ENCODE measurements at places on chromosomes 11 and 22.

DNA sequence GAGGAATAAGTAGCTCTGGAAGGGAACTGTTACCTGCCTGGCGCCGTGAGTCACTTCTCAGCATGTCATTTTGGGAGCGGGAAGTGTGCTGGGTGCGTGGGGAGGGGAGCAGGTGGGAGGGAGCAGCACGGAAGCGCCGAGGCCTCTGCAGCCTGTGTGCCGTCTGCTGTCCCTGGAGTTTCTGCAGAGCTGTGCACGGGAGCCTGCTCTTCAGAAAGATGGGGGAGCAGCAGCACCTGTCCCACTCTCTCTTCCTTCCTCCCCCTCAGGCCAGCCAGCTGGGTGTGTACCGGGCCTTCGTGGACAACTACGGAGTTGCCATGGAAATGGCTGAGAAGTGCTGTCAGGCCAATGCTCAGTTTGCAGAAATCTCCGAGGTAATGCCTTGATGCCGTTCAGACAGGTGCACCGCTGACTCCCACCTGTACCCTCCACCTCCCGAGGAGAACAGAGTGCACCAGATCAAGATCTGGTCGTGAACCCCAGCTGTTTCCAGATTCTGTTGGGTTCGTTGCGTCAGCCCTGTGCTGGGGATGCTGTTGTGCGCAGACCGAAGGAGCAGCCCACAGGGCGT, 87.9 kb downstream of the BCR start:
- DNase-seq: no peak

DNA sequence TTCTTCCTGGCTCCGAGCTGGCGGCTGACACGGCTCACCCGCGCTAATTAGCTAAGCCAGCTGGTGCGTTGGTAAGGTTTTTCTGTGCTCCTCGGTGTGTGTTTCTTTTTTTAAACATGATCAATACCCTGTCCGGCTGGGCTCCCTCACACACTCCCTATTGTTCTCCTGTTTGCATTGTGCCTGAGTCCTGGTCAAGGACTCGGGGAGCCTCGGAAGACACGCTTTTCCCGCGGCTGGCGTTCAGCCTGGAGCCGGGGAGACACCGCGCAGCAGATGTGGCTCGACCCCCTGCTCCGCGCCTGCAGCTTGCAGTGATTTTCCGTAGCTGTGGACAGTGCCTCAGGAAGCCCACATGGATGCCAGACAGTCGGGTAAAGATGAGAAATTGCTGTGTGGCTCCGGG, 454.9 kb upstream of the CADM1 start:
- no peak for DNase-seq

- DNase-seq: peak; percentile 53
Measured at GRCh38 chr11:60842668-60843600, 1.0 kb downstream of the CCDC86 start.

DNA sequence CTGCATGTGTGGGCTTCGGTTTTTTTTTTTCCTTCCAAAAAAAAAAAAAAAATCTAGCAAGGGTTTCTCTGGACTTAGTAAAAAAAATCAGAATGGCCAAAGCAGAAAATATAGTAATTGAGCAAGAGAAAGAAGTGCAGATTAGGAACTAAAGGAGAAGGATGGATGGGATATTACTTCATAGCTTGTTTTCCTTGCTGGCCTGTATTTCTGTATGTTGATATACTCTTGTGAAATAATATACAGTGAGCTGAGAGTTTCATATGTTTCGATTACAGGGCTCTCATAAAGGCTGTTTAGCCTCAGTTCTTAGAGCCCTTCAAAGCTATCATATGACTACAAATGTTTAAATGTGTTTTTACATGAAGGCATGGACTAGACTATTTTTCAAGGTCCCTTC, 34.3 kb upstream of the NFRKB start:
- no peak for DNase-seq

DNA sequence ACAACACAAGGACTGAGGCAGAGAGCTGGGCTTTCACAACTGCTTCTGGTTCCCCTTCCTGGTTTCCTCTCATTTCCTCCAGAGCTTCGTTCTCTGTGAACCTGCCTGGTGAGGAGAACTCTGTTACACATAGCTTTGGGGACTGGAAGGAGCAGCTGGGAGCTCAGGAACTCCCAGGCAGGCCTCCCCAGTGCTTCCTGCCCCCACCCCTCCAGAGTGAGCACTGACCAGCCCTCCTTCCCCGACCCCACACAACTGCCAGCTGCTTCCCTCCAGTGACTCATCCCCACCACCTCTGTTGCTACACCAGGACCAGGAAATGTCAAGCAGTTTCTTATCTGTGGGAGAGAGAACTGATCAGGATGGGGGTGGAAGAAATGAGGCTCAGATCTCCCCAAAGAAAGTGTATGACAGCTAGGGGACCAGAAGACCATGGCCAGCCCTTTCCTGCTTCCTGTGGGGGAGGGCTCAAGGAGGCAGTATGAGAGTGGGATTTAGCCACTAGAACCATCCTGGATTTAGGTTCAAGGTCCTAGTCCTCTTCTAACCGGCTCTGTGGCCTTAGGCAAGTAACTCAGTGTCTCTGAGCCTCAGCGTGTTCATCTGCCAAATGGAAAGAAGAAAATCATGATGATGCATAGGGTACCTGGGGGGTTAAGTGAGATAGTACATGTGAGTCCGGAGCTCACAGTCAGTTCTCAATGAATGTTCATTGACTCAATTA, 4.5 kb upstream of the TP53I11 start:
- peak; percentile 60 for DNase-seq

Data from bronchial epithelial cell (primary cell).